Hair follicular keratinocyte (primary cell): ENCODE measurements at places on chromosomes 7 and 10. TPM values are rescaled to one million over a fixed set of nuclear protein-coding genes. Genes with fewer than 3 reads are reported as not detected.

The IFIT2 gene
- 0.62 and 0.65 TPM in 2 replicates for total RNA-seq

The FKBP6 gene
- total RNA-seq: not detected in 2 replicates

The PAX4 gene
- total RNA-seq: not detected in 2 replicates

The SEC31B gene
- total RNA-seq: 0.47 and 0.61 TPM in 2 replicates

The DNAJC12 gene
- 0.23 and 0.57 TPM in 2 replicates for total RNA-seq

The CHCHD2 gene
- total RNA-seq: 754 and 755 TPM in 2 replicates

The CLRN3 gene
- total RNA-seq: not detected in 2 replicates

The CALD1 gene
- 110 TPM in 2 replicates for total RNA-seq

The DNAH11 gene
- total RNA-seq: under 0.01 TPM in 1 of 2 replicates, not detected in the other

The NKX6-2 gene
- total RNA-seq: not detected in 2 replicates

The HOXA4 gene
- 1.6 TPM in 2 replicates for total RNA-seq

The GIMAP5 gene
- not detected in 2 replicates for total RNA-seq

The LRRC18 gene
- total RNA-seq: not detected in 2 replicates

The KLF14 gene
- not detected in 2 replicates for total RNA-seq

The NPSR1 gene
- total RNA-seq: not detected in 2 replicates

The STEAP1 gene
- total RNA-seq: 33.9 and 44.6 TPM in 2 replicates

The SOSTDC1 gene
- 0.46 TPM in 1 of 2 replicates, not detected in the other for total RNA-seq

The SPDYE2 gene
- not detected in 2 replicates for total RNA-seq

The UTF1 gene
- not detected in 2 replicates for total RNA-seq

The PRTFDC1 gene
- total RNA-seq: 4.1 and 5.4 TPM in 2 replicates

The MTG1 gene
- total RNA-seq: 14.3 and 20.4 TPM in 2 replicates

The WNT16 gene
- total RNA-seq: not detected in 2 replicates

The C10orf62 gene
- not detected in 2 replicates for total RNA-seq

The TFEC gene
- total RNA-seq: not detected in 2 replicates
